Gastroesophageal sphincter (tissue), 4 donors: ENCODE measurements at places on chromosomes 4 and X.

DNA sequence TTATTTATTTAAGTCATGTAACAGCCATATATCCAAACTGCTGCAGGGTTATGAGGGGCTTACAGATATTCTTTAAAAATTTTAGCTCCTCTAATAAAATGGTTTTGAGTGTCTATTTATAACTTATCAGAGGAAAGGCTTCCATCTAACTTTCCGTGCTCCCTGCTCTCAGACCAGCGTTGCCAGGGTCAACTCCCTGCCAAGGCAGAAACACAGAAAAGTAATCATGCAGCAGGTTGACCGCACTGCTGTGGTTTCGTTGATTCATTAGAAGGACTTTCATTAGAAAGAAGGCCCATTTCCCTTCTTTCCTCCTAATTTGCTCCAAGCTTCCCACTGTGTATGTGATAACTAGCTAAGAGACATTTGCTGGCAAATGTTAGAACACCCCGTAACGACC is 33.9 kb downstream of the BCLAF3 start:
- ATAC-seq, result no peak

GRCh38 chr4:70306076-70306475 is 28.7 kb upstream of the CABS1 start:
- no peak for ATAC-seq

DNA sequence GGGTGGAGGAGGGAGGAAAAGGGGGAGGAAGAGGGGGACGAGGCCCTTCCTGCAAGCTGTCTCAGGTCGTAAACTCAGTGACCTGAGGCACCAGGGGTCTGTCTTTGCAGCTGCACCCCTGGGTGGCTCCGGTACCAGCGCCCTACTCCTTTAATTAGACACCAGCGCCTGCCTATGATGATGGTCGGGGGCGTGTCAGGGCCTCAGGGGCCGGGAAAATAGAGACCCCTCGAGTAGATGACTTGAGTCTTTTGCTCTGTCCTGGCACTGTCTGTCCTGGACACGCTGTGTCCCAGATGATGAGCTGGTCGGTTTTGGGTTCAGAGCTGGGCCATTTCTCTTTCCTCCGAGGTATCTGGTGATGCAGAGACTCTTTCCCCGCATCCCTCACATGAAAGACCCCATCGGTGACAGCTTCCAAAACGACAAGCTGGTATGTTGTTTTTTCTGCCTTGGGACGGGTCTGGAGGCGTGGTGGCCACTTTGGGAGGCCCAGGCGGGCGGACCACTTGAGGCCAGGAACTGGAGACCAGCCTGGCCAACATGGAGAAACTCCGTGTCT is 11.2 kb downstream of the SLC25A6 start:
- peak; percentile 10 for ATAC-seq

- ATAC-seq, result no peak
These were observed 71.3 kb downstream of the PPEF2 start for GRCh38 chr4:75830906-75831305.

DNA sequence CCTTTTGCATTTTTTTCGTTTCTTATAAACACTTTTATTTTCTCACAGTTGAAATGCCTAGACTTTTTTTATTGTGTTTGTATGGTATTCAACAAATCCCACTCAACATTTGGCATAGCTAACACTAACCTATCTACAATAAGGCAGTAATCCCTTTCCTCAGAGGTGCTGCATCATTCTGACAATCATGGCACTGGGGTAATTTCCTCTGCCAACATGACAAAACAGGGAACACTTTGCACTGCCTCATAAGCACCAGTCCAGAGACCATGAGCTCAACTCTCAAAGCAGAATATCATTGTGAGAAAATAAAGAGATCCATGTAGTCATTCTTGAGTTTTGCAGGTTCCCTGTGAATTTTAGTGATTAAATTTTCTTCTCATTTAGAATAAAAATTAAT is 183.8 kb upstream of the INTU start:
- no peak for ATAC-seq

DNA sequence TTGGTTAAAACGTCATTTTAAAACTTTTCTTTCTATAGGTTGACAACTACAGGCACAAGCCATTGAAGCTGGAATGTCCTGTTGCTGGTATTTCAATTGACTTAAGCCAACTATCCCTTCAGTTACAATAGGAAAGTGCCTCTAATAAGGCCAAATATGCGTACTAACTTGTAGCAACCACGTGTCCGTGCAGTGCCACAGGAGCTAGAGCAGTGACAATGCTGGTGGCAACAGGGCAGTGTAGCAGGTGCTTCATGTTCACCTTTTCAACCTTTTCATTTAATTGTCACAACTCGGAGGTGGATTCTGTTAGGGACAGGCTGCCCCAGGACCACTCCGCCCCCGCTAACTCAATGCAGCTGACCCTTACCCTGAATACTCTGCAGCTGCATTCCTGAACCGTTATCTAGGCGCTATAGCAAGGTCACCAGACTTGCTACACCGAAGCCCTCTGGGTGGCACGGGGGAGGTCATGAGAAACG is 37.7 kb downstream of the ERVMER34-1 start:
- ATAC-seq, result no peak

DNA sequence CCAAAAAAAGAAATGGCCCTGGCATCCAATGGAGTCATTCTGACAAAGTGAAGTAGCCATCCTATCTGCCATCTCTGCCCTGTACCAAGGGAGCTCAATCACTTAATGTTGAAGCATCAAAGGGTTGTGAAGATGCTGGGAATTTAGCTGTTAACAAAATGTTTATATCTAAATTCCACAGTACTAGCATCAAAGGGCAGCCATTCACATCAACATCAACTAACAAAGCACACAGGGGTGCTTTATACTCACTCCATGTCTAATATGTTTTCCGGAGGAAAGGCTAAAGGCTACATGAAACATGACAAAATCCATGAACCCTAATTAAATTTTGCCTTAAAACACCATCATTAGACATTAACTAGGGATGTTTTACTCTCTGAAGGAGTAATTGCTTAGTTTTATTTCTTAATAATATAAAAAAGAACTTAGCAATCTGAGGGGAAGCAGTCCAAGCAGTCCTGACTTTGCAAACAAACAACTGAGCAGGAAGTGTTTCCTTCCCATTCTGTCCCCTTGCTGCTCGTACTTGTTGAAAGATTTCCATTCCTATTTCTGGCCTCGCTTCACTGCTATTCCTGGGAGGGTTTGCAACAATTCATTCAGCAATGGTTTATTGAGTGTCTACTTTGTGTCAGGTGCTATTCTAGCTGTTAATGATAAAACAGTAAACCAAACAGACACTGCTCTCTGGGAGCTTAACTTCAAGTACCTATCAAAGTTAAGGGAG is 208.6 kb upstream of the SLC7A11 start:
- ATAC-seq, result no peak

DNA sequence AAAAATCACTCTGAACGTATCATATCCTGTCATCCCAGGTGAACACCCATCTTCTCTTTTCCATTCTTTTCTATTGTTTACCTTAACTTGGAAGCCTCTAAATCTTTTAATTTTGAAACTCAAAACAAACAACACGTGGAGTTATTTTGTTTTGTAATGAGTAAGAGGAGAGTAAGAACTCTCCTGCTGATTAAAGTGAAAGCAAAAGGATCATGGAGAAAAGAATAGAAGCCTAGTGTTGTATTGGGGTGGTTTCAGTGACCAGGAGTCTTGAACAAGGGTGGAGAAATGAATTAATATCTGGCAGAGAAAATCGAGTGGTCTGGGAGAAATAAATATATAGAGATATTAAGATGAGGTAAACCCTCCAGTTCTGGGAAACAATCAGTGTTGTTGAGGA is 237.4 kb upstream of the UGT8 start:
- ATAC-seq, result no peak

DNA sequence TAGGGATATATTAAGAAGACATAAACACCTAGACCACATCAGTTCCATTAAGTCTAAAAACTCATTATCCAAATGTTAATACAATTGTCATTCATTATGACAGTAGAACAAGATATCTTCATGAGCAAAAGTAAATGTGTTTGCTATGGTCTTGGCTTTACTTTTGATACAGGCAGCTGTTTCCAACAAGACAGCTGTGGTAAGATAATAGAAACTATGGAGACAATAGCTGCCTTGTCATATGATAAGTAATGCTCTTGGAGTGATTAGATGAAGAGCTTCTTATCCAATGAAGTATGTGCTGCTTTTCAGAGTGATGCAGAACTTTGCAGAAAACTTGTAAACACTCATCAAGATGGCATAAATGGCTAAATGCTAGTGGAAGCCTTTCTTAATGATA is 1066.0 kb downstream of the FSTL5 start:
- ATAC-seq, result no peak

GRCh38 chr4:124737619-124738018 is 25.1 kb upstream of the ANKRD50 start:
- ATAC-seq, result no peak

DNA sequence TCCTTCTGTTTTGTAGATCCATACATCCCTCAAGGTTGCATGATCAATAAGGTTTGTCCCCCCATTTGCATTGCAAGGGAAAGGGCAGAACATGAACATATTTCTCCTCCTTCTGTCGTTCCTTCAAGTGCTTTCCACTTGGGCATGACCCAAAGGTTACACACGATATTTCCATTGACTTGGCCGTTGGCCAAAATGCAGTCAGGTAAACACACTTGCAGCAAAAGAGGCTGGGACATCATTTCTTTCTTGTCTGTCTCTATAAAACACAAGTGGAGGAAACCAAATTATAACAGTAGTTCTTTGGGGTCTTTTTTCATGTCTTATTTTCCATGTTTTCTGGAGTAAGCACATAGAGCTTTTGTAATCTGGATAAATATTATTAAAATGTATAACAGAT is 156.1 kb downstream of the FRAS1 start:
- ATAC-seq, result no peak

DNA sequence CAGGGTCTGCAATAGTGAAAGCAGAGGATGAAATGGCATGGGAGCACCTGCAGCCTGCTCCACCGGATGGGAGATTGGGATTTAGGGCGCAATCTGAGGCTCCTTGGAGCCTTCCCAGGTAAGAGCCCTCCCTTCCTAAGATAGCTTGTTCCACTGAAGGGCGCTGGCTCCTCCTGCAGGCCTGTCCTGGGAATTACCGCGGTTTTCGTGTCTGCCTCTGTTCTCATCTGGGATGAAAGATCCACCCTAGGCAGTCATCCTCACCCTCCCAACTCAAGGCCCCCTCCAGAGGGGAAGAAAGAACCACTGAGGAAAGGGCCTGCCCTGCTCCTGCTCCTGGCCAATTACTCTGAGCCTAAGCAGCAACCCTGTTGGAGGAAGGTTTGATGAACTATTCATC is 547.5 kb downstream of the SMARCA1 start:
- no peak for ATAC-seq

- peak; percentile 27 for ATAC-seq
These were observed 712 bp downstream of the STX18 start for GRCh38 chr4:4541040-4541631.

DNA sequence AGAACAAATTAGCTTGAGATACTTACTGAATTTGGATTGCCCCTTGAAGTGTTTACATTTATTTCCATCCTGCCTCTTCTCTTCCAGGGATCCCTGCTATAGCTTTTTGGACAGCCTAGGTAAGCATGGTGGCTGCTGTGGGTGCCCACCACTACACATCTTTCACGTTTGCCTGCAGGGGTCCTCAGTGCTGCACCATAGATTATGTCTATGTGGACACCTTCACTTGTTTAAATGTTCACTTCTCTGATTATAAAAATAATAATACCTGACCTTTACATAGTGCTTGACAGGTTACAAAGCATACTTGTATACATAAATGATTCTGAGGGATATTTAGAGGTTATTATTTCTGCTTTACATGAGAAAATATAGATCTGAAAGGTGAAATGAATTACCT is 67.9 kb upstream of the SLC4A4 start:
- ATAC-seq, result no peak
